Caudate nucleus (tissue), 63 donors: ENCODE measurements at places on chromosomes 6 and 20.

DNA sequence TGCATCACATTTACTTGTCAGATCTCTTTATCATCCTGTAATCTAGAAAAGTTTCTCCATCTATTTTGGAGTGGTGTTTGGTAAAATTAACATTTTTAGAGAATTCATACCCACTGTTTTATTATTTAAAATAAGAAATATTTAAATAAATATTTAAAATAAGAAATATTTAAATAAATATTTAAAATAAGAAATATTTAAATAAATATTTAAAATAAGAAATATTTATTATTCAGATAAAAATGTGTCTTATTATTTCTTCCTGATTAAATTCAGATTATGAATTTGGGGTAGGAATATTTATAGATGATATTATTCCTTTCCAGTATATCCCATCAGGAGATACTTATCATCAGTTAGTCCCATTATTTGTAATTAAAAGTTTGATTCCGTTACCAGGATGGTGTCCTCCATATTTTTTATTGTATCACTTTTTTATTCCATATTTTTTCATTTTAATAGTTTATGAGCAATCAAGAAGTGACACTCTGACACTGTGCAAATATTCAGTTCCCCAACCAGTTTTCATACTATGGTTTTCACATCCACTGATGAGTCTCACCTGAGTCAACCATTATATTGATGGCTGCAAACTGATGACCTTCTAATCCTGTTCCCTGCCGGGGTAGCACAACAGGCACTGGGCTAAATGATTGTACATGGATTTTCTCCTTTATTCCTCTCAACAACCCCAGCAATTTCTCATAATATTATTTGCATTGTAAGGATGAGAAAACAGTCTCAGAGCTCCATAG lies 1023.0 kb downstream of the KIF16B start:
- no peak for DNase-seq

GRCh38 chr6:43629505-43630300 lies 639 bp upstream of the GTPBP2 start:
- DNase-seq: peak; percentile 75

- DNase-seq: no peak
Observed at GRCh38 chr20:50323209-50323608, 132.6 kb downstream of the CEBPB start.

DNA sequence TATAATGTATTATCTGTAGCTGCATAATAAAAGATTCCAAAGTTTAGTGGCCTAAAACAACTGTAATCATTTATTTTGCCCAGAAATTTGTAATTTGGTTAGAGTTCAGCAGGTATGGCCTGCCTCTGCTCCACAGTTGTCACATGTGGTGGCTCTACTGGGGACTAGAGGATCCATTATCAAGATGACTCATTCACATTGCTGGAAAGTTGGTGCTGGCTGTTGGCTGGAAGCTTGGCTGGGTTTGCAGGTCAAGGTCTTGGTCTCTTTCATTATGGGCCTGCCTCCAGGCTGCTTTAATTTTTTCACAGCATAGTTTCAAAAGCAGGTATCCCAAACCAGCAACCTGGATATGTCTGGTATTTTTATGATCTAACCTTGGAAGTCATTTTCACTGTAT lies 17.6 kb downstream of the TRDN start:
- DNase-seq: no peak

DNA sequence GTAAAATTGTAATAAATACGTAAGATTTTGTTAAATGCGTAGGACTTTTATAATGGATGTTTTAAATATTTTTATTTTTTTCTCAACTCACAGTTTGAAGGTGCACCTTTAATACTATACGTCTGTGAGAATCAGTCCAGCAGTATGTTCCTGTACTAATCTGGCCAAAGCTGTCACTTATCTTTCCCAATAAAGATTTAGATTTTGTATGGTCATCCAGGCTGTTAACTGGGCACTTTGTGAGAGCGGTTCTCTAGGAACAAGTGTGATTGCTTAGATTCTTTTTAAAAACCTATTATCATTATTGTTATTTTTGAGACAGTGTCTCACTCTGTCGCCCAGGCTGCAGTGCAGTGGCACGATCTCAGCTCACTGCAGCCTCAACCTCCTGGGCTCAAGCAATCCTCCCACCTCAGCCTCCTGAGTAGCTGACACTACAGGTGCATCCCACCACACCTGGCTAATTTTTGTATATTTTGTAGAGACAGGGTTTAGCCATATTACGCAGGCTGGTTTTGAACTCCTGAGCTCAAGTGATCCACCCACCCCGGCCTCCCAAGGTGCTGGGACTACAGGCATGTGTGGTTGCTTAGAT lies 1.7 kb downstream of the DCBLD1 start:
- no peak for DNase-seq

- DNase-seq: no peak
Observed at GRCh38 chr6:43217351-43217750, 11.9 kb downstream of the DNPH1 start.

GRCh38 chr20:63061051-63061770 lies 54.4 kb upstream of the BHLHE23 start:
- no peak for DNase-seq

GRCh38 chr6:12102350-12102749 lies 90.2 kb downstream of the HIVEP1 start:
- no peak for DNase-seq

DNA sequence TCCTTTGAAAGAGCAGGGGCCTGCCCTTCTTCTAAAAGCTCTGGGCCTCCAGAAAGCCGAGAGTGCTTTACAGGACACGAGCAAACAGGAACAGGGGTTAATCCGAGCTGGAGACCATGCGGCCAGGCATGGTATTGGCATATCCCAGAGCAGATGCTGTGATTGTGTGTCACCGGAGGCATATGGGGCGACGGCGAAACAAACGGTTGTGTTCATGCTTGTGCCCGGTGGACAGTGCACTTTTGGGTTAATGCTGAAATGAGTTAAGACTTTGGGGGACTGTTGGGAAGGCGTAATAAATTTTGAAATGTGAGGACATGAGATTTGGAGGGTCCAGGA lies 1088.7 kb upstream of the DEFB115 start:
- DNase-seq: no peak

GRCh38 chr6:45611491-45611890 lies 233.8 kb upstream of the SUPT3H start:
- DNase-seq: no peak

DNA sequence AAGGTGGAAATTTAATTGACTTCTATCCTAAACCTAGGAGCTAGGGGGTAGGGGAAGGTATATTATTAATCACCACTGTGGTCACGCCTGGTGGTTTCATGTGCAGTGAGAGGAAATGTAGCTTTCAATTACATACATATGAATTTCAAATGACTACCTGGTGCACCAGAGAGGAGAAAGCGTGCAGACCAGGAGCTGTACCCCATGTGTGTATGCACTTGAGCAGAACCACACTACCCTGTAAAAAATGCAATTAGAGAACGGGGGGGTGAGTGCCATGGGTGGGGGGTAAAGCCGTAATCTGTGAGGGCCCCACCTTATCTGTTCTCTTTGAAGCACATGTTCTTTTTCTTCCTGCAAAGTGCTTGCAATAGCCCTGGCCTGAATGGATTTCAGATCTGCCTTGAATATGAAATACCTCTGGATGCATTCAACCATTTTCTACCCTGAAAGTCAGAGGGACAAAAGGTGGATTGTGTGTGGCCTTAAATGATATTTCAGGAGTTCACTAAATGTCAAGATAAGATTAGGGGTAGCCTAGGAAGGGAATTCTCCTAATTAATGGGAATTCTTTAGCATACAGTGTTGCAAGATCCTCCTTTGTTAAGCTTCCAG lies 30.9 kb upstream of the EDN3 start:
- no peak for DNase-seq

GRCh38 chr6:126341126-126341525 lies 1.2 kb downstream of the CENPW start:
- no peak for DNase-seq

- DNase-seq: no peak
Observed at GRCh38 chr20:46324960-46325703, 16.8 kb upstream of the CDH22 start.

DNA sequence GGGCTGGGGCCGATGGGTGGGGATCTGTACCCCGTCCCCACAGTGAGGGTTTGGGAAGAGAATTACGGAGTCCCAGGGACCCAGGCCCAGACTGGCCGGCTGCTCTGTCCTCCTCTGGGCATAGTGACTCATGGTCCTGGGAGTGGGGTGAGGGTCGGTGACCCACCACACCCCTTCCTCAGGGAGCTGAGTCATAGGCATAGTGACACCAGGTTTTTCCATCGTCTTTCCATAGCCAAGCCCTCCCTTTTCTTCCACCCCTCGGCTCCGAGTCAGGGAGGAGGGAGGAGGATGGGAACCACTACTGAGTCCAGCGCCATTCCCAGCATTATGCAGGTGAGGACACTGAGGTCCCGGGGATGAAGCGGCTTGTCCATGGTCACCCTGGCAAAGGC lies 8.9 kb downstream of the CYP21A2 start:
- DNase-seq: no peak

DNA sequence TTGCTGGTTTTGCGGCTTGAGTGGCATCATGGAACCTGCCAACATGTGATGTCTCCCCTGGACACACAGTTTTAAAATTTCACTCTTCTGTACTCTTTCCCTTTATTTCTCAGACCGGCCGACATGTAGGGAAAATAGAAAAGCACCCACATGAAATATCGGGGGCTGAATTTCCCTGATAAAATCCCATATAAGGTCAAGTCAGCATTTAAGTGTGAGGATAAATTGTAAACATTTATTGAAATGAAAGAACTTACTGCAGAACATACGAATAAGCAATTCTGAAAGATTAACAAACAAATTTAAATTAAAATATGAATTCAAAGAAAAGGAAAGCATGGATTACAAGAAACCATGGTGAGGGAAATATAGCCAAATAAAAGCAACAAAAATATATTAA lies 345.5 kb downstream of the EPHA7 start:
- DNase-seq: no peak

DNA sequence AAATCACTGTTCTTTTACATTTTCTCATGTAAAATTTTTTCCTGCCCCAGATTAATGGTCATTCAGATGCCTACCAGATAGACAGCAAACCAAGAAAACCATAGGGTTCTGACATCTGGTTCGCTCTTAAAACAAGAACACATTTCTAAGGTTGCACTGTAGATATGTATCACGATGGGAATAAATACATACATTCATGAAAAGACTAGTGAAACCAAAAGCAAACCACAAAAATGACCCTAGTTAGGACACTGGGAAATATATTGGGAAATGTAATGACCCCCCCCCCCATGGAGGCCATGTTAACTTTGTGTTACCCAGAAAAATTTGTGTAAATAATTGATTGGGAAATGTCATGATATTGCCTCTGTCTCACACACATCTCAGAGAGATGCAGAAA lies 37.5 kb downstream of the MTFR2 start:
- no peak for DNase-seq

DNA sequence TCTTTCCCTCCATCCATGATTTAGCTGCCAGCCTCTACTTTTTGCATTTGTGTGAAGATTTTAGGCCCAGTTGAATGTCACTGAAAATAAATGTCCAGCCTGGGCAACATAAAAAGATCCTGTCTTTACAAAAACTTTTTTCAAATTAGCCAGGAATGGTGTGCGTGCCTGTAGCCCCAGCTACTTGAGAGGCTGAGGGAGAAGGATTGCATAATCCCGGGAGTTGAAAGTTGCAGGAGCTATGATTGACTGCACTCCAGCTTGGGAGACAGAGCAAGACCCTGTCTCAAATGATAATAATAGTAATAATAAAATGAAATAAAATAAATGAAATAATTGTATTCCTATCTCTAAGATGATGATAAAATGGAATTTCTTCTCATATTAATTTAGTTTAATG lies 5.0 kb upstream of the GFOD1 start:
- no peak for DNase-seq

DNA sequence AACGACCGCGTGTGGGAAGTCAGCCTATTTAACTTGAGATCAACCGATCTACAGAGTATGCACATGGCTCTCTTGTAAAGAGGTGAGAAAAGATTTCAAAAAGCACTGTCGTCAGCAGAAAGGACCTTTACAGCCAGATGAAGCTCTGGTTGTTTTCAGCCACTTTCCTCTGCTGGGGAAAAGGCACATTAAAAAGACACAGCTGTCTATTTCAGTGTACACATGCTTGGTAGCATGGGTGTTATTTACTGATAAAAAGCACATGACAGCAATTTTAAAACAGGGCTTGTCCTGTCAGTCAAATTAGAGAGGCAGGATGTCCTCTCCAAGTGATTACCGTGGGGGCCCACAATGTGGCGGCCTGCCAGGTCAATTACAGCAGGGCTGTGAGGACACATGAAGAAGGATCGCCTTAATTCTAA lies 188.9 kb downstream of the PRKN start:
- DNase-seq: no peak

DNA sequence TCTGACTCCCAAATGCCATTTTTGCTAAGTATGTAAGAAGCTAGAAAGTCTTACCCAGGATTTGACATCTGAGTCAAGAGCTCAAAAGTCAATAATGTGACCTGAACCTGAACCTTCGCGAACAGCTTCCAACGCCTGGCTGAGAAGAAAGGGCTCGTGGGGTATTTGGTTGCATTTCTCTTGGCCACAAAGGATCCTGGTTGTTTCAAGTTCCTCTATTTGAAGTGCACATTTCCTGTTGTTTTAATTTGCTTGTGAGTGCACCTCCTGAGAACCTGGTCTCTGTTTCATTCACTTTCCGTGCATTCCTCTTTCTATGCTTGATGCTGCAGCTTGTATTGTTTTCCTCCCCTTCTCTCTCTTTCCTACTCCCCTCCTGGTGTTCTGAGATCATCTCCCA lies 212.5 kb downstream of the FOXA2 start:
- no peak for DNase-seq
